Epithelial cell of umbilical artery (primary cell): ENCODE measurements at places on chromosomes 7 and 10. TPM values are rescaled to one million over a fixed set of nuclear protein-coding genes. Genes with fewer than 3 reads are reported as not detected.

The ADAM12 gene
- 0.91 and 0.97 TPM in 2 replicates for total RNA-seq

The AOAH gene
- 1.1 TPM in 1 of 2 replicates, not detected in the other for total RNA-seq

The AGAP5 gene
- 1.1 and 1.6 TPM in 2 replicates for total RNA-seq

The ITPRID1 gene
- not detected in 2 replicates for total RNA-seq

The MDFIC gene
- 15.3 and 18.7 TPM in 2 replicates for total RNA-seq

The SEMA3C gene
- 2.6 and 5.9 TPM in 2 replicates for total RNA-seq

The GNG11 gene
- total RNA-seq = 171 and 334 TPM in 2 replicates

The DYDC2 gene
- total RNA-seq = not detected in 2 replicates

The CYP2C19 gene
- total RNA-seq = not detected in 2 replicates

The SEMA3E gene
- total RNA-seq = not detected in 2 replicates

The TMEM60 gene
- 12.3 and 19.0 TPM in 2 replicates for total RNA-seq

The ARL3 gene
- total RNA-seq = 8.4 and 8.7 TPM in 2 replicates

The ANKRD2 gene
- total RNA-seq = 0.97 and 2.1 TPM in 2 replicates

The ANKRD22 gene
- total RNA-seq = not detected in 2 replicates

The RBM33 gene
- total RNA-seq = 15.3 and 27.8 TPM in 2 replicates

The CAV2 gene
- 150 and 198 TPM in 2 replicates for total RNA-seq

The HABP2 gene
- total RNA-seq = not detected in 2 replicates

The TEX47 gene
- not detected in 2 replicates for total RNA-seq
